Activated CD8-positive, alpha-beta T cell treated with anti-CD3 and anti-CD28 coated beads for 36 hours (primary cell): ENCODE measurements at places on chromosomes 6 and 20. TPM values are rescaled to one million over a fixed set of nuclear protein-coding genes. Genes with fewer than 3 reads are reported as not detected.

The RARS2 gene
- total RNA-seq: 20.4 TPM

The MCHR2 gene
- not detected for total RNA-seq

DNA sequence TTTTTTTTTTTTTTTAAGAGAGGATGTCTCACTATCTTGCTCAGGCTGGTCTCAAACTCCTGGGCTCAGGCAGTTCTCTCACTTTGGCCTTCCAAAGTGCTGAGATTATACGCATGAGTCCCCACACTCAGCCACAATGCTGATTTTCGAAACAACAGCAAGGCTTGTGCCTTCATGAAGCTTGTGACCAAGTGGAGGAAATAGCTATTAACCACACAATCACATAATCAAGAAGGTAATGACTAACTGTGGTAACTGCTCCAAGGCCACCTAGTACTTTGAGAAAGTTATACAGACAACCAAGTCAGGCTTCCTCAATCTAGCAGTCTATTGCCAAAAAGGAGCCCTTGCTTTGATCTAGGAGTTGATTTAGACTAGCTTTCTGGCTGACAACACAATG, 46.3 kb downstream of the SOD2 start:
- H3K36me3 ChIP-seq: no peaks in the 10 kb centered on the region
- no peak for DNase-seq
- H3K27ac ChIP-seq: no peak overlapping the region
- no peak overlapping the region for H3K4me3 ChIP-seq
- H3K4me1 ChIP-seq: peaks cover 4% of the 10 kb centered on the region

DNA sequence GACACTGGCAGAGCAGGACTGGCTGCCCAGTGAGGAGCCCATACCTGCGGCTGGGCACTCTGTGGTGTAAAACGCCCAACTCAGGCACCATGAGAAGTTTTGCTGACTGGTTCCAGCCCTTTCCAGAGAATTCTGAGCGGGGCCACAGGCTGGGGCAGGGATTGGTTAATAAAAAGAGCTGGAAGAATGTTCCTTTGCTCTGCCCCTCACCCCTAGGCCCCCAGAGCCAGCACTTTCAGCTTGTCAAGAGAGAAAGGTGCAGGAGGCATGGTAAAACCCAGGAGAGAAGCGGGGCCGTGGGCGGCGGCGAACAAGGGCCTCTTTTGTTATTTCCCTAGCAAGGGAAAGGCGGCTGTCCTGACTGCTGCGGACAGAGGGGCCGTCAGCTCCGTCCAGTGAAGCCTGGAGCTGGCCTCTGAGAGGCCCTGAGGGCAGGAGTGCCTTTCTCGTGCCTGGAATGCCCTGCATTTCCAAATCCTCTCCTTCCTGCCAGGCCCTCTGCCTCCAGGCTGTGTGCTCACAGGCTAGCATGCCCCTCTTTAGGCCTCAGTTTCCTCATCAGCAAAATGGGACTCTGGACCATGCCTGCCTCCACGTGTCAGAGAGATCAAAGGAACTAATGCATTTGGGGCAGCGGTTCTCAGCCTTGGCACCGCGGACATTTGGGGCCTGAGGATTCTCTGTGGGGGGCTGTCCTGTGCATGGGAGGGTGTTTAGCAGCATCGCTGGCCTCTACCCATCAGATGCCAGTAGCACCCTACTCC, 12.9 kb downstream of the SLC13A3 start:
- no peaks in the 10 kb centered on the region for H3K36me3 ChIP-seq
- no peaks in the 10 kb centered on the region for H3K4me1 ChIP-seq
- no peak overlapping the region for H3K27ac ChIP-seq

- no peaks in the 10 kb centered on the region for H3K27me3 ChIP-seq
- no peak overlapping the region for H3K4me3 ChIP-seq
- peaks cover 8% of the 10 kb centered on the region for H3K4me1 ChIP-seq
- no peak overlapping the region for H3K27ac ChIP-seq
- DNase-seq: no peak
- peaks cover 41% of the 10 kb centered on the region for H3K36me3 ChIP-seq
These were observed 14.8 kb downstream of the SUMO4 start for GRCh38 chr6:149414821-149415220.

DNA sequence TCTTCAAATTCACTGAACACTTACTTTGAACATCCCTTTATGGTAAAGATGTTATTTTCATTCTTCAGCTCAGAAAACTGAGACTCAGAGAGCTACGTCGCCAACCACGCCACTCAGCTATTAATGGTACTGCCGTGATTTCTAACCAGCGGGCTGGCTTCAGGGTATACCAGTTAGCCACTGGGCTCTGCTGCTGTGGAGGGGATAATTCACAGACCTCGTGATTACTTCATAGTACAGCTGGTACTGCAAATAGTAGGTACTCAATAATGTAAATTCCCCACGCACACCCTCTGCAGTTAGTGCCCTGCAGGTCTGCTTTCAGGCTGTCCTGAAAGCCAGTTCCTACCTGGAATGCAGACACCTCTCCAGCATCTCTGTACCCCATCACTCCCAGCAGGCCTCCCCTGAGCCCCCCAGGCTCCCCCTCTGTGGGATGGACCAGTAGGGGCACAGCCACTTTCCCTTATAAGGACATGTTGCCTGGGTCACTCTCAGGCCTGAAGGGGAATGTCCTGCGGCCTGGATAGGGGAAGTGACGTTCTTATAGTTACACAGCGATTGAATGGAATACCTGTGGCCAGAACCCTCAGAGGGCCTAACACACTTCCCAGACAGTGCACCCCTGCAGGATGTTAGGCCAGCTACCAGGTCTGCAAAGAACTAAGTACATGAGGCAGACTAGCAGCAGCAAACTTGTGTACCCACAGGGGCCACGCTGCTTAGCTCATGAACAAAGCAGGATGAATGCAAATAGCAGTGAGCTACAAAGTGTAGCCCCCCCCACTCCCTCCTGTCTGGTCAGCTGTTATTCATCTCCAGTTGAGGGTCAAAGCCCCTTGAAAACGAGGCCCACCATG, 1.3 kb upstream of the OCSTAMP start:
- H3K36me3 ChIP-seq: no peaks in the 10 kb centered on the region
- no peak for DNase-seq
- H3K4me1 ChIP-seq: peaks cover 38% of the 10 kb centered on the region
- no peak overlapping the region for H3K4me3 ChIP-seq
- peak overlapping the region; percentile 88 for H3K27ac ChIP-seq
- H3K27me3 ChIP-seq: peaks cover 2% of the 10 kb centered on the region

DNA sequence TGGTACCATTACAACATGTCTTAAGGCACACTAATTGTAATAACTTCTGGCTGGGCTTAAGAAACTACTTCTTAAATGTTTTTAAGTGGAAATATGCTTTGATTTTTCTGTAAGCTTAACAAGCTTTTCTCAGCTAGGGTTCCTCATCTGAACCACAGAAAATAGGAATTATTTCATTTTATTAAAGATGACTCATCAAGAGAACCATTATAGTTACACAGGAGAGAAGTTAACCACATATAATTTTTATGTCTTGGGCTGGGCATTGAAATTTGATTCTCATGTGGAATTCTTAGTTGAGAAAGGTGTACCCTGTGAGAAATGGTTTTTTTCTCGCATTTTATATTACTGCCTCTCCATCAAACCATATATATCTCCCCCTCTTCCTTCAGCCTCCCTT, 75.1 kb downstream of the QKI start:
- no peaks in the 10 kb centered on the region for H3K27me3 ChIP-seq
- no peak for DNase-seq
- no peak overlapping the region for H3K4me3 ChIP-seq
- peaks cover 4% of the 10 kb centered on the region for H3K36me3 ChIP-seq
- no peak overlapping the region for H3K27ac ChIP-seq
- H3K4me1 ChIP-seq: peaks cover 46% of the 10 kb centered on the region

- H3K27ac ChIP-seq: no peak overlapping the region
- H3K4me3 ChIP-seq: no peak overlapping the region
- H3K27me3 ChIP-seq: peaks cover 23% of the 10 kb centered on the region
- DNase-seq: no peak
- no peaks in the 10 kb centered on the region for H3K4me1 ChIP-seq
- H3K36me3 ChIP-seq: no peaks in the 10 kb centered on the region
These were observed 141.6 kb downstream of the DHX35 start for GRCh38 chr20:39103732-39104131.

DNA sequence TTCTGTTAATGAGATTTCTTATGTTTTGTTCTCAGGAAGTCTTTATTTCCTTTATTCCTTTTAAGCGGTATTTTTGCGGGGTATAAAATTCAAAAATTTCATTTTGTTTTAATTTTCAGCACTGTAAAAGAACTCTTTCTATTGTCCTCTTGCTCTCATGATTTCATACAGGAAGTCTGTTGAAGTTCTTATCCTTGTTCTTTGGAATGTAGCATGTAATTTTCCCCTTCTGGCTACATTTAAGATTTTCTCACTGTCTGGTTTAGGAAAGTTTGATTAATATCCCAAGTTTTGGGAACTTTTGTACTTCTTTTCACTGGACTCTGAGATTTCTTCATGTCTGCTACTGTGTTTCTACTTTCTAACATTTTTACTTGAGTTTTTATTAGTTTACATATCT, 581.4 kb upstream of the GJE1 start:
- no peaks in the 10 kb centered on the region for H3K27me3 ChIP-seq
- no peak overlapping the region for H3K27ac ChIP-seq
- H3K4me1 ChIP-seq: peaks cover 7% of the 10 kb centered on the region
- H3K4me3 ChIP-seq: no peak overlapping the region
- H3K36me3 ChIP-seq: peaks cover 8% of the 10 kb centered on the region

- H3K27me3 ChIP-seq: peaks cover 75% of the 10 kb centered on the region
- H3K27ac ChIP-seq: no peak overlapping the region
- no peaks in the 10 kb centered on the region for H3K36me3 ChIP-seq
These were observed 4.8 kb upstream of the TUBB2B start for GRCh38 chr6:3232017-3232945.

GRCh38 chr6:53634184-53634631, 31.3 kb downstream of the KLHL31 start:
- no peaks in the 10 kb centered on the region for H3K36me3 ChIP-seq
- H3K4me1 ChIP-seq: peaks cover 4% of the 10 kb centered on the region
- no peak overlapping the region for H3K27ac ChIP-seq
- H3K4me3 ChIP-seq: no peak overlapping the region

DNA sequence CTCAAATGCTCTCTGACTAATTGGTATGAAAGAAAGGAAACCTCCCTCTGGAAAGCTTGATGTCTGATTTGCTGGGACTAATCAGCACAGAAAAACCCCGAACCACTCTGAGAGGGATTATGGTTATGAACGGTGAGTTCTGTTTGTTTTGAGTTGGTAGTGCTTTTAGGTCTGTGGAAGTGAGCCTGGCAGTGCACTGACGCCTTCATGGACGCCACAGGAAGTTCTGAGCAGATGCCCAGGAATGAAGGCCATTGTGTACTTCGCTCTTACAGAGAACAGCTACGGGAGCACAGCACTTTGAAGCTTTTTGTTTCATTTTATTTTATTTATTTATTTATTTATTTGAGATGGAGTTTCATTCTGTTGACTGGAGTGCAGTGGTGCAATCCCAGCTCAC, 754.1 kb downstream of the QKI start:
- no peaks in the 10 kb centered on the region for H3K27me3 ChIP-seq
- H3K36me3 ChIP-seq: no peaks in the 10 kb centered on the region
- no peaks in the 10 kb centered on the region for H3K4me1 ChIP-seq
- H3K4me3 ChIP-seq: no peak overlapping the region
- H3K27ac ChIP-seq: no peak overlapping the region
- no peak for DNase-seq

GRCh38 chr6:56713254-56713672, 70.6 kb upstream of the DST start:
- no peak overlapping the region for H3K27ac ChIP-seq
- no peaks in the 10 kb centered on the region for H3K36me3 ChIP-seq
- no peak for DNase-seq
- H3K27me3 ChIP-seq: peaks cover 9% of the 10 kb centered on the region

DNA sequence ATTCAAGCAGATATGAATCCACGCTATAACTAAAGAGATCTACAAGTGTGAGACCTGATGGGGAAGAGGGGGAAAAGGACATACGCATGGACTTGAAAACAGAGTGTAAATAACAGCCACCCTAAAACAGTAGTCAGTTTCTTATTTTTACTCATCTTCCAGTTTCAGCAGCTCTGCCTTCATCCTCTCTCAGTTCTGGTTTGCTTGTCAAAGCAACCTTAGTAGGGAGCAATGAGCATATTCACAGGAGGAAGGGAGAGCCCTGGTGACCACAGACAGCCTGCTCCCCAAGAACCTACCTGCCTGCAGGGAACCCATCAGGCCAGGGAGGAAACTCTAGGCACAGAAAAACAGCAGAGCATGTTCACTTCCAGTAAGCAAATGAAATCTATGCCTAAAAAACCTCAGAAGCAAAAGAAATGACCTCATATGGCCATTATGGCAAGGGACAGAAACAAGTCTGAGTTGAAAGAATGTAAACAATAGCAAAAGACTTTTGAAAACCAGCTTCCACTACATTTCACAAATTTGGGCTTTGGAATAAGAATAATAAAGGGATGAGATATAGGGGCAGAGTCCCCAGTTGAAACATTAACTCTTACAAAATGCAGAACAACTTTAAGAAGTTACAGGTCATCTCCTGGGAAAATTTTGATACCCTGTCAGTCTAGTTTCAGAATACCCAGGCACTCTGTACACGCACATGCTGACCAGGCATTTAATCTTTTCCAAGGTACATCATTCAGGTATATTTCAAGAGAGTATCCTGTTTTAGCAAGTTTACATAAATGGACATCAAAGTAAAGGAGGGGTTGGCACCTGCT, 120.8 kb upstream of the BCLAF1 start:
- H3K36me3 ChIP-seq: no peaks in the 10 kb centered on the region
- DNase-seq: no peak
- no peak overlapping the region for H3K4me3 ChIP-seq
- no peaks in the 10 kb centered on the region for H3K4me1 ChIP-seq

- peak overlapping the region; percentile 51 for H3K27ac ChIP-seq
- no peak overlapping the region for H3K4me3 ChIP-seq
- DNase-seq: no peak
- no peaks in the 10 kb centered on the region for H3K27me3 ChIP-seq
These were observed 8.9 kb downstream of the ABRACL start for GRCh38 chr6:139037490-139037889.

GRCh38 chr20:49326026-49326425, 48.2 kb upstream of the ZNFX1 start:
- H3K27me3 ChIP-seq: peaks cover 14% of the 10 kb centered on the region
- H3K27ac ChIP-seq: no peak overlapping the region

DNA sequence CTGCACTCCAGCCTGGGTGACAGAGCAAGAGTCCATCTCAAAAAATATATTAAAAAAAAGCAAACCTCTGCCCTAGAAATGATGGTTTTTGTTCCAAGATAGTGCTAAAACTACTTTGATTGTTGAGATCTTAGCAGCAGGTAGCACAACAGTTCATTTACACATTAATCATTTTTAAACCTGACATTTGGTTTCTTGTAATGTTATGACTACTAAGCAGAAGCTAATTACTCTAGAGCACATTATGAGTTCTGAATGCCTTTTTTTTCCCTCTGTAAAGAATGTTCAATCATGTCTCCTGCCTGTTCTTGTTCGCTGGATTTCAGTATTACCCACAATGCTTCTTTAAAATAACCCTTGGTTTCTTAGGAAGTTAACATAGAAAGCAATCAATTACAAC, 24.7 kb upstream of the PHF3 start:
- H3K36me3 ChIP-seq: no peaks in the 10 kb centered on the region
- no peak overlapping the region for H3K27ac ChIP-seq
- no peak overlapping the region for H3K4me3 ChIP-seq
- no peaks in the 10 kb centered on the region for H3K27me3 ChIP-seq
- DNase-seq: no peak
